CD4-positive, alpha-beta T cell treated with Interleukin-4 for 1 hour (primary cell): ENCODE measurements at places on chromosomes 3 and 15.

GRCh38 chr3:115217292-115217677, 70.2 kb upstream of the ZBTB20 start:
- DNase-seq, result no peak

- DNase-seq, result no peak
Measured at GRCh38 chr3:190070622-190071347, 49.9 kb downstream of the P3H2 start.

GRCh38 chr3:124722589-124722988, 7.7 kb upstream of the UMPS start:
- no peak for DNase-seq

DNA sequence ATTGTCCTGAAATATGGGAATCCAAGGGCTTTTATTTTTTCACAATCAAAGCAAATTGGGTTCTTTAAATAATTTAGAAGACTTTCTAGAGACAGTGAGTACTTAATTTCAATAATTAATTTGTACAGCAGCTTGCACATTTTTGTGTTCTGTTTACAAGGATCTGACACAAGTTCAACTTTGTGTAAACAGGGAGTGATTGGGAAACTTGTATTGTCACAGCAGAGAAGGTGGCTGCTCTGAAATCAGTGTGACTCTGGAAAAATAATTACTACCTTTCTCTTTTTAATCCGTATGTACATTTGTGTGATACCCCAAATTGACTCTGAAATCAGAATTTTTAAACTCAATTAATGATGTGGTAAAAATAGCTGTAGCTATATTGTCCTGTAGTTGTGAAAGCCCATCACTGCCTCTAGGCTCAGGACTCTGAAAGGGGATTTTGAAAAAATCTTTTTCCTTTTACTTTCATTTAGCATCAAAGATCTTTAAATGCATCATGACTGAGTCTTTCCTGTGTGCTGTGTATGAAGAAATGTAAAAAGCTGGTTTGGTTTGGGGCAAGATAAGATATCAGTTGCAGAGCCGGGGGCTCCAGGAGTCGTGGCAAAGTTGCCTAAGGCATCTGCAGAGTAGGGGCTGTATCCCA, 45.1 kb downstream of the MFSD1 start:
- no peak for DNase-seq

DNA sequence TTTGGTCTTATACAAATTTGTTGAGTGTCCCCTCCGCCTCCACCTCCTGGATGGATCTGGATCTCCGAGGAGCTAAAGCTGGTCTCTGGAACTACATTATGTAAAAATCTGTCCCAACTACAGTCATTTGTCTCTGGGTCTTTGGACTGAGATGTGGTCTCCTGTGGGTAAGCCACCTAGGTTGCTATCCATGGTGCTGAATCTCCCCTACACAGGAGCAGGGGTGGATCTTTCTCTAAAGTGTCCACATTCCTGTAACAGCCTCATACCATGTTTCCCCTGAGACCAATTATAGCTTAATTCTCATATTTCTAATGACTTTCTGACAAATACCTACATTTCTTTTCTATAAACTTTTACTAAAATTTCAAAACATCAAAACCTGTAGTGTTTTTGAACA, 625.8 kb downstream of the TAFA4 start:
- DNase-seq, result no peak

DNA sequence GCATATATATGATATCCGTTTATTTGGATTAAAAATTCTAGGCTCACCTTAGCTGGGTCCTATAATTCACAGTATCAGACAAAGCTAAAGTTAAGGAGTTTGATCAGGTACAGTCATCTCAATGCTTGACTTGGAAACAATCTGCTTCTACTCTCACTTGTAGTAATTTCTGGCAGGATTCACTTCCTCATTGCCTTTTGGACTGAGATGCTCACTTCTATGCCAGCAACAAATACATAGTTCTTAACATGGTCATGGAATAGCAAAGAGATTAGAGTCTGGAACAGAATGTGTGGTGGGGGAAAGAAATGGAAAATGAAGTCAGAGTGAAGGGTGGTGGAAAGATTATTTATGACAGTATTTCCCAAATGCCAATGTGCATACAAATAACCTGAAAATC, 693.6 kb downstream of the CADM2 start:
- DNase-seq, result no peak

- DNase-seq, result no peak
Measured at GRCh38 chr3:177320765-177321247, 123.5 kb upstream of the TBL1XR1 start.

- DNase-seq, result no peak
Measured at GRCh38 chr15:74293021-74293810, 57.1 kb downstream of the CCDC33 start.

GRCh38 chr15:90097475-90097874, 4.8 kb downstream of the IDH2 start:
- DNase-seq, result peak; percentile 84

GRCh38 chr3:160213191-160213590, 12.0 kb upstream of the C3orf80 start:
- no peak for DNase-seq

DNA sequence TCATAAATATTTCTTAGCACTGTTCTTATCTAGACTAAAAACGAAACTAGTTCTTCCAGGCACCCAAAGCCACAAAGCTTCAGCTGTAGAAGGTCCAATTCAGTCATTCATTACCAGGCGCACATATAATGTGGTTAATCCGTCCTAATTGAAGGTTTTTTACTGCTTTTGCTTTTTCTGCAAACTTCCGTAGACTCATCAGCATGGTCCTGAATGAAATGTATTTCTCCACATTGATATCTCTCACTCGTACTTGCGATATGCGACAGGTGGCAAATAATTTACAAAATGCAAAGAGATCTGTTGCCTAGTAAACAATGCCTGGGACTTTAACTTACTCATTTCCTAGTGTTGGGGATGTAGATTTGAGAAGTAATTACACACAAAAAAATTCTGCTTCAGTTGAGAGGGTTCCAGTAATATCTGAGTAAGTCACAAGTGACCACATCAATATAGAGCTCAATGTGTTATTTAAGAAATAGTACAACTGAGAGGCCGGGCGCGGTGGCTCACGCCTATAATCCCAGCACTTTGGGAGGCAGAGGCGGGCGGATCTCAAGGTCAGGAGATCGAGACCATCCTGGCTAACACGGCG, 75.0 kb upstream of the MBNL1 start:
- peak; percentile 29 for DNase-seq

- no peak for DNase-seq
Measured at GRCh38 chr3:65483011-65483410, 555.7 kb downstream of the MAGI1 start.

GRCh38 chr3:167031364-167032049, 348.6 kb downstream of the ZBBX start:
- DNase-seq, result no peak

- no peak for DNase-seq
Measured at GRCh38 chr3:9098716-9099675, 135.7 kb upstream of the RAD18 start.

GRCh38 chr3:10173926-10174435, 9.3 kb downstream of the IRAK2 start:
- peak; percentile 88 for DNase-seq

- DNase-seq, result no peak
Measured at GRCh38 chr3:111582120-111582474, 13.0 kb downstream of the ZBED2 start.

GRCh38 chr15:86647810-86648440, 568.3 kb downstream of the AGBL1 start:
- no peak for DNase-seq

DNA sequence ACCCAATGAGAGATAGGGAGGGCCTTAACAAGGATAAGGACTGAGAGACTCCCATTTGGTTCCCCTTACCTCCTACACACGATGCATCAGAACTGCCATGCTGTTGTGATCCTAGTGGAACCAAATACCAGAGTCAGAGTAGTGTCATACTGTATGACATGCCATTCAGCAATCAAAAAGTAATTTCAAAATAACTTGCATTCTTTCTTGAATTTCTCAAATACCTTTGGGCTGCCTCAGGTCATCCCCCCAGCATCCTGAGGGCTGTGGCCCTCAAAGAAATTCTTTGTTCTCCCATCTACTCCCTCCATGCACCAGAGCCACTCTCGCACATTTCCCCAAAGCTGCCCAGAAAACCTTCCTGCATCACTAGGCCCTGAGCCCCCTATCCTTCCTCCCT, 68.9 kb upstream of the PPP2R3A start:
- no peak for DNase-seq

- no peak for DNase-seq
Measured at GRCh38 chr3:109339714-109340648, 2.6 kb upstream of the DPPA4 start.

DNA sequence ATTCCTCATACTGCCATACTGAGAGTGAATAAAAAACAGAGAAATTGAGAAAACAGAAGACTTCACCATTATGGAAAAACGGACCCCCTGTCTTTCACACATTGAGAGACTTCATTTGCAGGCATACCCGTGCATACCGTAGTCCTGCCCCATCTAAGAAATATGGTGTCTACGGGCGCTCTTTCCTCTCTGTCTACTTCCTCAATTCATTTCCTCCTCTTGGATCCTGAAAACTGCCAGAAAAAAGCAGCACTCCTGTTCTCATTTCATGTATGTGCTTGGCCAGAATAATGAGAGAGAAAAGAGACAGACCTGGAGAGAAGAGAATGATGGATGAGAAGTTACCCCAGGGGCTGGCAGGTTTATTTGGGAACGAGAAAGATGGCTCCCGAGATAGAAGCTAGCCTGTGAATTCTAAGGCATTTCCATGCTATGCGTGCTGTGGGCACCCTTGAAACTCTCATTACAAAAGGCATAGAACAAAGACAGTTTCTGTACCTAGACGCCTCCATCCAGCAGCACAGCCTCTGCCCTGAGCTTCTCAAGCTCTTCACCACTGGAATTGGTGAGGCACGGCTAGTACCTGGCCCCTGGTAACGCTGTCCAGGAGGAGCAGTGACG, 62.5 kb upstream of the EPHB3 start:
- DNase-seq, result no peak

GRCh38 chr15:65761210-65761926, 30.7 kb downstream of the DENND4A start:
- no peak for DNase-seq

DNA sequence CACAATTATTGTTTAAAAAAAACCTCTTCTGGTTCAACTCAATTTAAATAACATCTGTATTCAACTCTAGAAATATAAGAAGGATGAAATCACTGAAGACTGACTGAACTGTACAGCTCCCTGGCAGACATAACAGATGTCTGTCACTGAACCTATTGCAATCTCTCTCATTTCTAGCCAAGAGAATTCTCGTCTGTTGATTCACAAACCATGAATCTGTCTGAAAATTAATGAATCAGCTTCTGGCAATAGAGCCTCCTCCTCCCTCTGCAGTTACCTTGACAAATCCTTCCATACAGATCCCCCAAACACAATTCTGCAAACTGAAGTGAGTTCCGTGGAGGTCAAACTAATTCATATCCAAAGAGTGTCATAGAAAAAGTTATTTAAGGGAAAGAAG, 561.4 kb downstream of the PYDC2 start:
- DNase-seq, result no peak

GRCh38 chr3:99648101-99648500, 9.7 kb downstream of the COL8A1 start:
- DNase-seq, result no peak

DNA sequence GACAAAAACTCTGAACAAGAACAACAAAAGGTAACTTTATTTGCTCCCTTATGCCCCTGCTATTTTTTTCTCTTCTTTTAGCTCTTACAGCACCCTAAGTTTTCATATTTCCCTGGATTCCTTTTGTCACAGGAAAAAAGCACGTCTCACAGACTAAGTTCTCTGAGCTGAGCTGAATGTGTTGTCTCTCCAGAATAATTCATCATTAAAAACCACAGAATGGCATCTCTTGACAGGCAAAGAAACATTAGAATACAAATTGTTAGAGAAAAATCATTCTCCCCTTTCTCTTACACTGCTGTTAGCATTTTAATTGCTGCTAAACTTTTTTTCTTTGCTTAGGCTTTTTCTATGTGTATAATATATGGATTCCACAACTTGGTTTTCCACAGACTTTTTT, 48.7 kb upstream of the SECISBP2L start:
- no peak for DNase-seq

GRCh38 chr3:190197346-190197763, 76.7 kb upstream of the P3H2 start:
- DNase-seq, result no peak

- no peak for DNase-seq
Measured at GRCh38 chr3:13459605-13460340, 20.3 kb upstream of the HDAC11 start.

GRCh38 chr15:60858511-60859070, 370.5 kb downstream of the RORA start:
- no peak for DNase-seq

- no peak for DNase-seq
Measured at GRCh38 chr15:101045236-101045646, 126.1 kb downstream of the LRRK1 start.

GRCh38 chr15:74281147-74282133, 45.3 kb downstream of the CCDC33 start:
- no peak for DNase-seq

DNA sequence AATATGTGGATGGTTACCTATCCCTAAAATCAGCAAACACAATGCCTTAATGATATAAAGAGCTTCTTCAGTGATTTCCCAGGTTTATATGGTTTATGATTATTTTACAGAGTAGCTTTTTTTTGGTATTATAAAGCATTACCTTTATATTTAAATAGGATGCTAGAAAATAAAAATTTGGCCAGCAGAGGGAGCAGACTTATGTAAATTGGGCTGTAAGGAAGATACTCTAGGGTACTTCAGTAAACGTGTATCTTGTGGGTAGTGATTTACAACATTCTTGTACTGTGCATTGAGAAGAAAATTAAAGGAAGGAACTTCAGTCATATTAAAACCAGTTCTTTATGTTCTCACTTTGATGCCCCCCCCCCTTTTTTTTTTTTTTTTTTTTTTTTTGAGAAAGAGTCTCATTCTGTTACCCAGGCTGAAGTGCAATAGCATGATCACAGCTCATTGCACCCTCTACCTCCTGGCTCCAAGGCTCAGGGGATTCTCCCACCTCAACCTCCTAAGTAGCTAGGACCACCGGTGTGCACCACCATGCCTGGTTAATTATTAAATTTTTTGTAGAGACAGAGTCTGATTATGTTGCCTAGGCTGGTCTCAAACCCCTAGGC, 167.9 kb downstream of the BBX start:
- DNase-seq, result no peak

DNA sequence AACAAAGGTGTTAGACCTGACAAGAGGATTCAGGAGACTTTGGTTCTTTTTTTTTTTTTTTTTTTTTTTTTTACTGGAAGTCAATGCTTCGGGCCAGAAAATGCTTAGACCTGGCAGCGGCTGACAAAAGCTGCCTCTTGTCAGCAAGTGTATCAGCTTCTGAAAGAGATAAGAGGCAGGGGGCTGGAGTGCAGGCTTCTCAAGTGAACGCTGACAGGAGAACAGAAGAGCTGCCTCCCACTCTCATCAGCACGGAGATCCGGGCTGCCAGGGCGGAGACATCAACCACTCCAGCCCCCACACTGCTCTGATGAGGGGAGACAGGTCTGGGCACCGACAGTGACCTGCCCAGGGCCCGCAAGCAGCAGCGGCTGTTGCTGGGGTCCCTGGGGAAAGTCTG, 9.4 kb upstream of the SCN5A start:
- no peak for DNase-seq
